ENCODE measurements at places on chromosomes 3 and 15.
A peak's percentile ranks its signal among the peaks of the same experiment; 100 is the strongest.

DNA sequence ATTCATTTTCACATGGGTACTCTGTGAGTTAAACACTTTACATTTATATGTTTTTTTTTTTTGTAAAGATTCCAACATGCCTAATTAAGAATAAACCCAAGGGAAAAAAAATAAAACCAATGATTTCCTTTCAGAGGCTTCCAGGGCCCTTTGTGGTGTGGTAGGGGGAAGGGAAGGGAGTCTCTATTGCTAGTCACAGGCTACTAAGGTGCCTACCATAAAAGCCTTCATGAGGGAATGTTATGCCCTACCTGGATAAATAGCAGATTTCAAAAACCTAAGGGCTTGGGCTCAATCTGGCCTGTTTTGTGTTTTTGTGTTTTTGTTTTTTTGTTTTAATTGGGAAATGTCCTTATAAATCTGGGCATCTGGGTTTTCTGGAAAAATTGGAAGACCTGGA is 38.9 kb upstream of the SSR3 start:
- no peak for DNase-seq

DNA sequence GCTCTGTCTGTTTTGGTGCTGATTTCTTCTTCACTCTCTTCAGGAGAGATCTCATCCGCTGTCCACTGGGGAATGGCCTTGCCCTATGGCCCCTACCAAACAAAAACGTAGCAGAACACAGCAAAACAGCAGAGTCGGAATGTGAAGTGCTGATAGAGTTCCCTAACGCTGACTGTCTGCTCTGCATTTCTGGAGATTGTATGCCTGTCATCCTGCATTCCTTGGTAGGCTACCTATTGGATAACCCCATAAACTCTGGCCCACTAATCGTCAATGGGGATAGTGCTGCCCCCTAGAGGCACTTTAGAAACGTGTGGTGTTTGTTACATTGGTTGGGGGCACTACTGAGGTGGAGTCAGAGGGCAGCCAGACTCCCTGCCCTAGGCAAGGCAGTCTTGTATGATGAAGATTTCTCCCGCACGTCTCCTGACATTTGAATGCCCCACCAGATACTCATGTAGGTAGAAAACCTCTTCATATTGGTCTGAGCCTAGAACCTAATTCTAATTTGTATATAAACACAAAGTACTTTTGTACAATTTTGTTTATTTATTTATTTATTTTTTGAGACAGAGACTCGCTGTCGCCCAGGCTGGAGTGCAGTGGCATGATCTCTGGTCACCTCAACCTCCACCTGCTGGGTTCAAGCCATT is 15.6 kb upstream of the MAGEF1 start:
- peak; percentile 64 for DNase-seq

DNA sequence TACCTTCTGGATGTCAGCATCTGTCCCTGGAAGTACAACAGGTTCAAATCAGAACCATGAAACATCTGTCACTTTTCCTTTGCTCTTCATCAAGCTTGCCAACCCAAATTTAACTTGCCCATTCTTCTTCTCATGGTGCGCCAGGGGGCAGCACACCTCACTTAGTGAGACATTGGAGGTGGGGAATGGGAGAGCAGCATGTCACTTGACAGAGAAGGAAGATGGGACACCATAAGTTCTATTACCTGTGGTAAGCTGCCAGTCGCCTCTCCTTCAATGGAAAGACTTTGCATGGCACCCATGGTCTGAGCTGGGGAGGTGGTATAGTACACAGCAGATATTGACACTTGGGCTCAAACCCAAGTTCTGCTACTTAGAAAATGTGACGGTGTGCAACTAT is 2.9 kb downstream of the SCN5A start:
- peak; percentile 38 for DNase-seq

DNA sequence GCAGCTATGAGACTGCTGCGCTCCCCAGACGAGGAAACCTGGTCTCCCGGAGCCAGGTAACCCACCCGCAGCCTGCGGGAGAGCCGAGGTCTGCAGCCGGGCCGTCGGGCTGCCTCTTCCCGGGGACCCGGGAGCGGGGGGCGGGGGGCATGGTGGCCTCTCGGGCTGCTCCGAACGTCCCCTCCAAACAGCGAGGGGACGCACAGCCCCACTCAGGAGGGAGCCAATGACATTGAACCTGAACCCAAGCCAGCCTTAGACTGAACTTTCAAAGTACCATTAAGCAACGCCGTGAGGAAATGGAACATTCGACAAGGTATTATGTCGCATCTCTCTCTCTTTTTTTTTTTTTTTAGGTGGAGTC is 29.8 kb upstream of the ALDH1A3 start:
- no peak for DNase-seq

DNA sequence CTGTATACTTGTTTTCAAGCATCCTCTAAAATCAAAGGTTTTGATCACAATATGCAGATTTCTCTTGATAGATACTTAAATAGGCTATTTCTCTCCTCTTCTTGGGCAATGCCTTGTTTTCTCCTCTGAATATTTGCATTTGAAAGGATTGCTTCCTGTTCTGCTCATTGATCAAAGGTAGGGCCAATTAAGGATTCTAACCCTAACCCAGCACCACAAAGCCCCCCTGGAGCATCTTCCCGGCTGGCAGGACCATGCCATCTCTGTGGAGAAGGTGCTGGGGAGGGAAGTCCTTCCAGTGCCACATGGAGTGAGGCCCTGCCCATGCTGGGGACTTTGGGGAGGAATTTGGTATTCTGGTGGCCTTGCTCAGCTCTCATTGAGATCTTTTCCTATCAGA is 11.3 kb upstream of the NIPA2 start:
- no peak for DNase-seq

- no peak for DNase-seq
These were observed 48.4 kb upstream of the TJP1 start for GRCh38 chr15:29870495-29871151.

- no peak for DNase-seq
These were observed 128.9 kb downstream of the TFG start for GRCh38 chr3:100838157-100838556.

DNA sequence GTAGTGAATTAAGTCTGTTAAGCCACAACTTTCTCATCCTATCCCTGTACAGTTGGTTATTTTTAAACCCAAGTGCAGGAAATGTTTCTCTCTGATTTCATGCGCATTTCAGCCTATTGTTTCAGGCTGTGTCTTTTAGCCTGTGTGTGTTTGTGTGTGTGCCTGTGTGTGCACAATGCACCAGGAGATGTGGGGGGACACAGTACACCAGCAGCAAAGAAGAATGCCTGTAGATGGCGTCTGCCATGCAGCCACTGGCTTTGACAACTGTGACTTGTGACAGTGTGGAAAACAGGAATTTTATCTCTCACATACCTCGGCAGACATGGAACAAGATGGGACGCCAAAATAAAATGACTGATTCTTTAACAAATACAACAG is 43.6 kb upstream of the PLXNA1 start:
- DNase-seq, result no peak

Measured in activated CD4-positive, alpha-beta T cell treated with anti-CD3 and anti-CD28 coated beads, Interleukin-10, Interleukin-2, amounts not matched to agents 100 ng/mL and 50 ng/mL, durations not matched to agents 16 hours and 8 hours (primary cell).